ENCODE measurements at places on chromosomes 12 and 14. TPM values are rescaled to one million over a fixed set of nuclear protein-coding genes. Genes with fewer than 3 reads are reported as not detected.
A peak's percentile ranks its signal among the peaks of the same experiment; 100 is the strongest.

GRCh38 chr12:96040305-96041133 lies 5.1 kb upstream of the LTA4H start:
- no peak overlapping the region for H3K27ac ChIP-seq
- no peaks in the 10 kb centered on the region for H3K36me3 ChIP-seq
- H3K27me3 ChIP-seq: no peaks in the 10 kb centered on the region

DNA sequence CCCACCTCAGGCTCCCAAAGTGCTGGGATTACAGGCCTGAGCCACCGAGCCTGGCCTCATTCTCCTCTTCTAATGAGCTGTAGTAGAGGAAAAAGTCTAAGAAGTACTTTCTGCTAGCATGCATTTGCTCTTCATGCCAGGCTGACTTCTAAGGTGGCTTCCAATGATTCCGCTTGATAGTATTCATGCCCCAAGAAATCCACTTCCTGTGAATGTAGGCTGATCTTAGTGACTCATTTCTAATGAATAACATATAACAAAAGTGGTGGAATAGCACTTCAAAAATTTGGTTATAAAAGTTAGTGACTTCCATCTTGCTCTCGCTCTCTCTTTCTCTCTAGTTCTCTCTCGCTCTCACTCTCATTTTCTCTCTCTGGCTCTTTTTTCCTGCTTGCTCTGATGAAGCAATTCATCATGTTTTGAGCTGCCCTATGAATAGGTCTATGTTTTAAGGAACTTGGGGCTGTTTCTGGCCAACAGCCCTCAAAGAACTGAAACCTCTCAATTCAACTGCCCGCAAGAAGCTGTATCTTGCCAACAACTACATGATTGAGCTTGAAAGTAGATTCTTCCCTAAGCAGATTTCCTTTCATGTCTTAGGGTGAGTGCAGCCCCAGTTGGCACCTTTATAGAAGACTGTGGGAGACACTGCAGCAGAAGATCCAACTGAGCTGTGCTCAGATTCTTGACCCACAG lies 282.9 kb downstream of the RMST start:
- no peak overlapping the region for H3K27ac ChIP-seq
- H3K4me3 ChIP-seq: no peak overlapping the region
- no peaks in the 10 kb centered on the region for H3K27me3 ChIP-seq
- no peaks in the 10 kb centered on the region for H3K4me1 ChIP-seq

DNA sequence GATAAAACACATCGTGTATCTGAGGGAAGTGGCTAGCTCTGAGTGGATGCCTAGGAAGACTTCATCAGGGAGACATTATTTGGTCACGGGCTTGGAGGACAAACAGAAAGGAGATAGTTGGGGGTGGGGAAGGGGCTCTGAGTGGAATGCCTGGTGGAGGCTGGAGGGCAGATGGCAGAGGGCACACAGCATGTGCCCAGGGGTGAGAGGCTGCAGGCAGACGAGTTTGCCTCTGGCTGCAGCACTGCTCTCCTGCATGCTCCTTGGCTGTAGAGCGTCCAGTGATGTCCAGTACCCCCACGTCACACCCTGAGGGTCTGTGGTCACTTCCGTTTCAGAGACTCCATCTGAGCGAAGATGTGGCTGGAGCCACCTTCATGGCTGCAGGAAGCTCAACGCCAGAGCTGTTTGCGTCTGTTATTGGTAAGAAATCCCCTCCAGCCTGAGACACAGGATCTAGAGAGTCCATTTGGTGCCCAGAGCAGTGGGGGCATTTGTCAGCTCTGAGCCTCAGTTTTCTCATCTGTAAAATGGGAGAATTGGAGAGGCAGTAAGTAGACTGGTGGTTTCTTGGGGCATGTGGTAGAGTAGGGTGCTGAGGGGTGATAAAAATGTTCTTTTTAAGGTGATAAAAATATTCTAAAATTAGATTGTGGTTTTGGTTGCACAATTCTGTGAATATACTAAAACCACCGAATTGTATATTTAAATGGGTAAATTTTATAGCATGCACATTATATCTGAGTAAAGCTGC lies 71.7 kb upstream of the RIN3 start:
- no peaks in the 10 kb centered on the region for H3K4me1 ChIP-seq
- no peak for DNase-seq
- H3K36me3 ChIP-seq: no peaks in the 10 kb centered on the region
- no peak overlapping the region for H3K27ac ChIP-seq
- peaks cover 9% of the 10 kb centered on the region for H3K27me3 ChIP-seq

DNA sequence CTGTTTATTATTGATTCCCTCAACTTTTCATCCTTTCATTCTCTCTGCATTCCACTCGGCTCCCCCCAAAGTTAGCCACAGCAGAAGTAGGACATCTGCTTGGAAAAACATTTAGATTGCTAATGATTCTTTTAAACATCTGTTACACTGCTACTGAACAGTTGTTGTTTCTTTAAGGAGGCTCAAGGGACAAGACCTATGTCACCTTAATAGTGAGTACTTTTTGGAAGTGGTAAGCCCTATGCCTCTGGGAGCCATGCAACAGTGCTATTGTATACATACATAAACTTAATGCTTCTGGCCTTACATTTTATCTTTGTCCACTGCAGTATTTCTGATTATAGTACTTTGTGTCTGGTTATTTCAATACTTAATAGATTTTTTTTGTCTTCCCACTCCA lies 628.2 kb upstream of the FOXG1 start:
- H3K36me3 ChIP-seq: no peaks in the 10 kb centered on the region
- H3K4me3 ChIP-seq: no peak overlapping the region
- no peak for DNase-seq

DNA sequence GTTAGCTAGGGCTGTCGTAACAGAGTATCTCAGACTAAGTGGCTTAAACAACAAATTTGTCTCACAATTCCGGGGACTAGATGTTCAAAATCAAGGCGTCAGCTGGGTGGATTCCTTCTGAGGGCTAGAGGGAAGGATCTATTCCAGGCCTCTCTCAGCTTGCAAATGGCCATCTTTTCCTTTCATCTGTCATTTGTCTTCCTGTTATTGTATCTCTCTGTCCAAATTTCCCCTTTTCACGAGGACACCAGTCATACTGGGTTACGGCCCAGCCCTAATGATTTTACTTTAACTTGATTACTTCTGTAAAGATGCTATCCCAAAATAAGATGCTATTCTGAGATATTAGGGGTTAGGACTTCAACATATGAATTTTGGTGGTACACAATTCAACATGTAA lies 119.0 kb upstream of the CPSF6 start:
- no peaks in the 10 kb centered on the region for H3K36me3 ChIP-seq
- H3K4me1 ChIP-seq: no peaks in the 10 kb centered on the region
- DNase-seq: no peak

GRCh38 chr12:50315803-50316202 lies 32.5 kb upstream of the LIMA1 start:
- DNase-seq: no peak
- no peaks in the 10 kb centered on the region for H3K36me3 ChIP-seq
- H3K27me3 ChIP-seq: no peaks in the 10 kb centered on the region
- no peak overlapping the region for H3K4me3 ChIP-seq

DNA sequence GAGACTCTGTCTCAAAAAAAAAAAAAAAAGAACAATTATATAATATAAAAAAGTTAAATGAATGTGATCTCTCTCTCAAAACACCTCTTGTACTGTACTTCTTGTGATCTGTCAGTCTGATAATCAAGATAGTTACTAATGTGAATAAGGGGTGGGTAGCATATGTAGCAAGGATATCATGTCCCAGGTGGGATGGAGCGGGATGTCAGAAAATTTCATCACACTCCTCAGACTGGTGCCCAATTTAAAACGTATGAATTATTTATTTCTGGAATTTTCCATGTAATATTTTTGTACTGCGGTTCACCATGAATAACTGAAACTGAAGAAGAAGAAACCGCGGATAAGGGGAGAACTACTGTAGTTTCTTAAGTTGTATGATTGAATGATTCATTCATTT lies 11.0 kb downstream of the CNOT2 start:
- no peak for DNase-seq
- H3K36me3 ChIP-seq: no peaks in the 10 kb centered on the region
- H3K27me3 ChIP-seq: no peaks in the 10 kb centered on the region
- peaks cover 82% of the 10 kb centered on the region for H3K4me1 ChIP-seq
- 0 out of 2 replicates have a peak overlapping the region, but pooled peaks have one; percentile 36 for H3K27ac ChIP-seq

- no peak overlapping the region for H3K4me3 ChIP-seq
- H3K36me3 ChIP-seq: no peaks in the 10 kb centered on the region
Observed at GRCh38 chr14:98952593-98953350, 319.2 kb downstream of the BCL11B start.

DNA sequence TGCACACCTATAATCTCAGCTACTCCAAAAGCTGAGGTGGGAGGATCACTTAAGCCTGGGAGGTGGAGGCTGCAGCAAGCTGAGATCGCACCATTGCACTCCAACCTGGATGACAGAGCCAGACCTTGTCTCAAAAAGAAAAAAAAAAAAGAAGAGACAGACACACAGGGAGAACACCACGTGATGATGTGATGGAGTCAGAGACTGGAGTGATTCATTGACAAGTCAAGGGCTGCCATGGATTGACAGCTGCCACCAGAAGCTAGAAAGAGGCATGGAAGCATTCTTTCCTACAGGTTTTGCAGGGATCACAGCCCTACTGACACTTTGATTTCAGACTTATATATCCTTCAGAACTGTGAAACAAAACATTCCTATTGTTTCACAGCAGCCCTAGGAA lies 3.5 kb upstream of the HCFC2 start:
- peaks cover 22% of the 10 kb centered on the region for H3K4me1 ChIP-seq
- no peak overlapping the region for H3K4me3 ChIP-seq
- no peak for DNase-seq
- H3K27me3 ChIP-seq: no peaks in the 10 kb centered on the region
- H3K36me3 ChIP-seq: no peaks in the 10 kb centered on the region

DNA sequence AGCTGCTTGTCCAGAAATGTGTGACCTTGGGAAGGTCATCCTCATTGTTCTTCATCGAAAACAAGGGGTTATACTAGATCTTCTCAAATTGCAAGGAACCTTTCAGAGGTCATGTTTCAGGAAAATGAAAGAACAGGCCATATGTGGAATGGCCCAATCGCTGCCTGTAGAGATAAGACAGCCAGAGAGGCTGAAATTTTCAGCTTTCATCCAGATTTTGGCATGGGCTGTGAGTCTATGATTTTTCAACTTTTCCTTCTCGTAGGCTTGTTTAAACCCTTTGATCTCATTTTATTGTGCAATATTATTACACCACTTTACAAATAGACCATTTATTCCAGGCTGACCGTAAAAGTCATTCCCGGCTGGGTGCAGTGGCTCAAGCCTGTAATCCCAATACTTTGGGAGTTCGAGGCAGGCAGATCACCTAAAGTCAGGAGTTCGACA lies 17.1 kb upstream of the ATXN2 start:
- DNase-seq: no peak
- H3K27ac ChIP-seq: no peak overlapping the region
- peaks cover 4% of the 10 kb centered on the region for H3K36me3 ChIP-seq
- no peak overlapping the region for H3K4me3 ChIP-seq

DNA sequence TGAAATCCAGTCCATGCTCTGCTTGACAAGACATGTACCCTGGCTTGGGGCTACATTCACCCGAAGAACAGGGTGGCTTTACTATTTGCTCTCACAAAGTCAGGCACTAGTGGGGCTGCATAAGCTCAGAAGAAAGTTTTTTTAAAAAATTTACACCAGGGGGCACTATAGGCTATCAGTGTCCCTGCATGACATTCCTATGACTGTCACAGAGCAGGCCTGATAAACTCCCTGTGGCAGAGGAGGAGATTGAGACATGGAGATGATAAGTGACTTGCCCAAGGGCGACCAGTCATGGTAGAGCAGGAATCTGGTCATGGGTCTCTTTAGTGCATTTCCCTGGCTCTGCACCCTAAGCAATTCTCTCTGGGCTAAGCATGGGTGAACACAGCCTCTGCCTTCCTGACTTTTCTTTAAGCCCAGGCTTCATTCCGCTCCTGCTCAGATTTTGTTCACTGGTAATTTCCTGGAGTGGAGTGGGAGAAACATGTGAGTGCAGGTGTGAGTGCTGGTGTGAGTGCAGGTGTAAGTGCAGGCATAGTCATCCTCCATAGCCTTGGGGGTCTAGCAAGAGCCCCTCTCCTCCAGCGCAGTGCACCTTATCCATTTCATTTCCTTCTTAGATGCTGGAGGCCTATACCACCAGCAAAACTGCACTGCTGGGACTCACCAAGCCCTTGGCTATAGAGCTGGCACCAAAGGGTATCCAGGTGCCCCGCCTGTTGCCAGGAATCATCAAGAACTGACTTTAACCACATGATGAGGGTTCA lies 91.6 kb downstream of the DHRS2 start:
- no peak overlapping the region for H3K4me3 ChIP-seq
- H3K27me3 ChIP-seq: peaks cover 11% of the 10 kb centered on the region
- peak; percentile 69 for DNase-seq
- H3K27ac ChIP-seq: no peak overlapping the region

GRCh38 chr12:5865397-5865796 lies 79.7 kb downstream of the ANO2 start:
- H3K4me3 ChIP-seq: no peak overlapping the region
- H3K27ac ChIP-seq: no peak overlapping the region
- no peaks in the 10 kb centered on the region for H3K4me1 ChIP-seq
- H3K36me3 ChIP-seq: no peaks in the 10 kb centered on the region
- H3K27me3 ChIP-seq: peaks cover 6% of the 10 kb centered on the region

GRCh38 chr12:118053071-118053985 lies 7.7 kb downstream of the WSB2 start:
- H3K4me3 ChIP-seq: peak overlapping the region; percentile 45
- peaks cover 59% of the 10 kb centered on the region for H3K4me1 ChIP-seq
- H3K27me3 ChIP-seq: peaks cover 4% of the 10 kb centered on the region
- H3K36me3 ChIP-seq: peaks cover 40% of the 10 kb centered on the region

DNA sequence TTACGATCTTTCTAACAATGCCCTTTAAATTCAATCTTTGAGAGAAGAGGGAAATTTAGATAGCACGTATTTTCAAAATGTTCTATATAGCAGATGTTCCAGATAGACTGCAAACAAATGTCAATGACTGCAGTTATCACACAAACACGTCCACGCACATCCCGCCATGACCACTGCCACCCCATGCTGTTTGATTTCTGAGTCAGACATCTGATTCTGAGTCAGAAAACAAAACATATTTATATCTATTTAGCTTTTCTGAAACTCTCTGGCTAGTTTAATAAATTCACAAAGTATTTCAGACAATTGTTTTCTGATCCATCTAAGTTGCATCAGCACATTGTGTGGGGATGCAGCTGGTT lies 105.9 kb upstream of the BCAT1 start:
- no peak overlapping the region for H3K4me3 ChIP-seq
- no peak overlapping the region for H3K27ac ChIP-seq
- H3K4me1 ChIP-seq: peaks cover 9% of the 10 kb centered on the region
- H3K36me3 ChIP-seq: no peaks in the 10 kb centered on the region

GRCh38 chr14:73237786-73238423 lies 599 bp downstream of the PAPLN start:
- H3K4me1 ChIP-seq: peaks cover 27% of the 10 kb centered on the region
- peak overlapping the region; percentile 83 for H3K4me3 ChIP-seq

INHBE gene
- total RNA-seq: 0.34 TPM

INSM2 gene
- not detected for total RNA-seq

GPRC5D gene
- total RNA-seq: not detected

CLEC4C gene
- total RNA-seq: not detected

LYZ gene
- not detected for total RNA-seq
